ENCODE measurements at places on chromosomes 4 and X.

DNA sequence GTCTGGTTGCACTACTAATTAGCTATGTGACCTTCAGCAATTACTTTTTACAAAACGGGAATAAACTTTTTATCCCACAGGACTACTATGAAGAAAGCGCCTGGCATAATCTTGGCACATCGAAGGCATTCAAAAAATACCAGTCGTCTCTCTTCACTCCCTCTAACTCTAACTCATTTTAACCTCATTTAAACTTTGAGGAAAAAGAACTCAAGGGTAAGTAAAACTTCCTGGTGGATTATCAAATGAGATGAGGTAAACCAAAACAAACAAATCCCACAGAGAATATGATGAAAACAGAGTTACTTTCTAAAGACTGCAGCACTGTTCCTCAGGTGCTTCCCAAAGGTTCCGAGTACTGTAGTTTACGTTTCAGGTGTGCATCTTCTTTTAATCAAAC, 66.9 kb downstream of the SH3RF1 start:
- DNase-seq: no peak

- no peak for DNase-seq
These were observed 137.8 kb downstream of the FBXW7 start for GRCh38 chr4:152398060-152398459.

DNA sequence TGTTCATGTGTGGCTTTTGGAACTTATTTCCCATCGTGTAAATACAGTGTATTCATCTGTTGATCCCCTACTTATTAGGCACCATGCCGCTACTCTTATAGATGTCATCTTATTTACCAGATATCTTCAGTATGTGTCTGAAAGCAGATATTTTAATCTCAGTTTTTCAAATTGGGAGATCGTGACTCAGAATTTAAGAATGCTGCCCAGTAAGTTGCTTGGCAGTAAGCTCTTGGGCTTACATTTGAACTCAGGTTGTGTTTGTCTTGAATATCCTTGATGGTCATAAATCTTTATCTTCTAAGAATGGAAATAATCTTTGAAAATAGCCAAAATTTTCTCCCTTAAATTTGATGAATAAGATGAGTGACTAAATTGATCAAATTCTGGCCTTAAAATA, 45.9 kb upstream of the RPA4 start:
- DNase-seq: no peak

DNA sequence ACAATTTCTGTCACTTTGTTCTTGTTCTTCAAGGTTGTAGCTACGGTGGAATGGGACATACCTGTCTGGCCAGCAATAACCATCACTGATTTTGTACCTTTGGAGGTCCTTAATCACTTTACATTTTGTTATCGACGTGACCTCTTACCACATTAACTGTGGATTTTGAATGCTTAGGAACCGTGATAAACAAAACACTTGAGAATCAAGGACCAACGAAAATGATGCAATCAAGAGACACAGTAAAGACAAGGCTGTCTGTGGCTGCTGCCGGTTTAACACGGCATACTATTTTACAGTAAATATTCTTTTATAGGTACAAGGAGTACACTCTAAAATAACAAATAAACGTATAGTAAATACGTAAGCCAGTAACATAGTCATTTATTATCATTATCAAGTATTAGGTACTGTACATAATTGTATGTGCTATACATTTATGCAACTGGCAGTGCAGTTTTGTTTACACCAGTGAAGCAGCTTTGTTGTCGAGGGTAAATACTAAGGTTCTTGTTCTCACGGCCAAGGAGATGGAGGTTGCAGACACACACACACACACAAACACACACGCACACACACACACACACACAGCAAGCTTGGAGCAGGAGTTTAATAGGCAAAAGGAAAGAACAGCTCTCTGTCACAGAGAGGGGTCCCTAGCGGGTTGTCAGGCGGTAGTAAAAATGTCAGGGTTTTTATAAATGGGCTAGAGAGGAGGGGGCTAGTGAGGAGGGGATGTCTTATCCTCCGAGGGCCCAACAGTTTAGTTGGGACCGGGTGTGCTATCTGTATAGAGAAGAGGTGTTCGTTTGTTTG, 194.7 kb upstream of the CXorf51B start:
- no peak for DNase-seq

DNA sequence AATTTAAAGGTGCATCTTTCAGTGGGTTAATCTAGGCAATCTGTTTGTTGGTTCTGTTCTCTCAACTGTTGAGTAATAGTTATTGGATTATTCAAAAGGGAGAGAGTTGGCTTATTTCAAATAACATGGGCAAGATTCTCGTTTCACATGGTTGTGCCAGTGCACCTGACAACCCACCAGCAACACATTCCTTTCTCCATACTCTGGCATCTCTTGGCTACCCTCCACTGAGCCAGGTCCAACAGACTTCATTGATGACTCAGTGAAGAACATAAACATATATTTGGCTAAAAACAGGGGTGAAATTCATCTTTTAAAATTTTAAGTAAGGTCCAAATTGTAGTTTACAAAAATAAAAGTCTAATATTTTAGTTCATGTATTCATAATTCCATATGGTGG, 967.2 kb downstream of the RPA4 start:
- no peak for DNase-seq

DNA sequence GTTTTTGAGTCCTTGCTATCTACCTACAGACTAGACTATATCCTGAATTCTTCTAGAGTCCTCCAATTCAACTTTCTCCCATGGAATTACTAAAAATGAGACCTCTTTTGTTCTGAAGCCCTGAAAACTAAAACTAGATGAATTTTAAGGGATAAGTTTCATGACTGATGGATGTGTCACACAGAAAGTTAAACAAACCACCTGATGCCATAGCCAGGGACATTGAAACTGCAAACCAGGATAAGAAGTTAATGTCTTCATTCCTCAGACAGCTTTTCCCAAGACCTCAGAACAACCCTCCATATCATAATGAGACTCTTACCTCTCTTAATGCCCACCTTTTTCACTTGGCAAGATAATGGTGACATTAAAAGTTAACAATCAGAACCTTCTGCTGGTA, 81.5 kb upstream of the PTPN13 start:
- DNase-seq: no peak

DNA sequence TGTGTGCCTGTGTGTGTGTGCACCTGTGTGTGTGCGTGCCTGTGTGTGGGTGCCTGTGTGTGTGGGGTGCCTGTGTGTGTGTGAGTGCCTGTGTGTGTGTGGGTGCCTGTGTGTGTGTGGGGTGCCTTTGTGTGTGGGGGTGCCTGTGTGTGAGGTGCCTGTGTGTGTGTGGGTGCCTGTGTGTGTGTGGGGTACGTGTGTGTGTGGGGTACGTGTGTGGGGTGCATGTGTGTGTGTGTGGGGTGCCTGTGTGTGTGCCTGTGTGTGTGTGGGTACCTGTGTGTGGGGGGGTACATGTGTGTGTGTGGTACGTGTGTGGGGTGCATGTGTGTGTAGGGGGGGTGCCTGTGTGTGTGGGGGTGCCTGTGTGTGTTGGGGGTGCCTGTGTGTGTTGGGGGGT, 73.4 kb upstream of the HGFAC start:
- no peak for DNase-seq

- no peak for DNase-seq
These were observed 30.3 kb downstream of the MAGEA1 start for GRCh38 chrX:153209347-153209746.

DNA sequence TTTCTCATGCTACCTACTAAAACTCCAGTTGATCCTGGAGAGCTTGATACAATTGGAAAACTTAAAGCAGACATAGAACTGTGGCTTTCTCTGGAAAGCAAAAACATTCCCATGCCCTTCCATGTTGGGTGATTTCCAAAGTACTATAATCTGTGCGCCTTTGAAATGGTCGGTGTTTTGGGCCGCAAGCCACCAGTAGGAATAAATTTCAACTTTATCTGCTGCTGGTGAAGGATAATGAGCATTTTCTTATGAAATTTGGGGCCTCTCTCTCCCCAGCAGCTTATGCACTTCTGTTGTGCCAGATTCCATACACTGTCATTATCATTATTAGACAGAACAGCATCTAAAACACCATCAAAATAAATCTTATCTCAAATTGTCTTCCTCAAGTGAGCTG, 366.7 kb upstream of the RPS6KA3 start:
- no peak for DNase-seq

DNA sequence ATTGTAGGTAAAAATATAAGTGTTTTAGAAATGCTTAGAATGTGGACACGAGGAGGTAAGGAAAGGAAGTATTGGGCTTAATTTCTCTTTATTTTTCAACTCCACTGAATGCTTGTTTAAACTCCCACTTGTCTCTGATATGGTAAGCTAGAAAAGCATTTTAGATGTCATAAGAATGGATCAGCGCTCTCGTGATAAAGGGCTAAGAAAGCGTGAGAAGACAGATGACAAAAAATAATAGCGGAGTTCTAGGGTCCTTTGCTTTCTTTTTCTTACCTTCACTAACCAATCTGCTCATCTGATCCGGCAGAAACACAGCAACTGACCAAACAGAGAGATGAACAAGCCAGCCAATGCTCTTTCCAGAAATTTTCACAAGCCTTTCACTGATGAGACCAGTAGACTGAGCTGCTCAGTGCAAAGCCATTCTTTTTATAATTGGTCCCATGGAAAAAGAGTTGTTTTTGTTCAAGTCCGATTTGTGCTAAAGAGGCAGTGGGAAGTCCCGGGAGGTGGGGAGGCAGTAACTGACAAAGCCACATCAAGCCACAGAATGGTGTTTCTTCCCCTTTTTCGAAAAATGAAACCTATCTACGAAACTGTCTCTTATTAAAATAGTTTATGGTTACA, at the start of gene TASL:
TSS of gene TASL (minus strand) at position 405 of the 630 bp plus-strand sequence. CDS start 17,411 bp downstream, outside the sequence.
- DNase-seq: no peak

DNA sequence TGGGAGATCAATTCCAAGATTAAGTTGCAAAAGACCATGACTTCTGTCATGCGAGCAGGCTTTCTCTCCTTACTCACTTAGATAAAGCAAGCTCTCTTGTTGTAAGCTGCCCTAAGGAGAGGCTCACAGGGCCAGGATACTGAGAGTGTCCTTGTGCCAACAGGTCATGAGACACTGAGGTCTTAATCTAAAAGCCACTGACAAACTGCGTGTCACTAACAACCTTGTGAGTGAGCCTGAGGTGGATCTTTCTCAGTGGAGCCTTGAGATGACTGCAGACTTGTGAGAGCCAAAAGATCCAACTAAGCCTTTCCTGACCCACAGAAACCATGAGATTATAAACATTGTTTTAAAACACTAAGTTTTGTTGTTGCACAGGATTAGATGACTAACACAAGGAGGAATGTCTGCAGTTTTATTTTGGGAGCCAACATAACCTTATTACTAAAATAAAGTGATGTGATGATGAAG, 170.5 kb downstream of the SLC39A8 start:
- DNase-seq: no peak

GRCh38 chrX:119235051-119235511, 1.0 kb upstream of the PGRMC1 start:
- DNase-seq: no peak

DNA sequence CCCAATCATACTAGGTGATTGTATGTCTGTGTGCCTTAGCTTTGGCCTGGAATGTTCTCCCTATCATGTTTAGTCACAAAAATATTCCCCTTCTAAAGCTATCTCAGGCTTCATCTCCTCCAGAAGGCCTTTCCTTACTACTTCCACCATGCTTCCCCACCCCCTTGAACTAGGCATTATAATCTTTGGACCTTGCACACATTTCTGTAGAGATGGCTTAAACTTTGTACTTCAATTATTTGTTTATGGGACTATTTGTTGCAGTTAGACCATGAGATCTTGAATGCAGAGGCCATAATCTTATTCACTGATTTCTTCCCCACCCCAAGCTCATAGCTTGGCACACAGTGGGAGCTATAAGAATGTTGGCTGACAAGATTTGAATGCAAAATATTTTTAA, 262.0 kb upstream of the EDA2R start:
- no peak for DNase-seq

- DNase-seq: no peak
These were observed 1.5 kb downstream of the BEND4 start for GRCh38 chr4:42150653-42151567.

GRCh38 chr4:140071806-140072205, 82.2 kb downstream of the MAML3 start:
- no peak for DNase-seq

All from RWPE2 (cell line).